ENCODE measurements at places on chromosomes 16 and 17.

GRCh38 chr17:27970587-27970986 is 71.9 kb upstream of the NLK start:
- no peak for DNase-seq

- no peak for DNase-seq
Measured at GRCh38 chr17:8801135-8801840, 2.1 kb upstream of the MFSD6L start.

DNA sequence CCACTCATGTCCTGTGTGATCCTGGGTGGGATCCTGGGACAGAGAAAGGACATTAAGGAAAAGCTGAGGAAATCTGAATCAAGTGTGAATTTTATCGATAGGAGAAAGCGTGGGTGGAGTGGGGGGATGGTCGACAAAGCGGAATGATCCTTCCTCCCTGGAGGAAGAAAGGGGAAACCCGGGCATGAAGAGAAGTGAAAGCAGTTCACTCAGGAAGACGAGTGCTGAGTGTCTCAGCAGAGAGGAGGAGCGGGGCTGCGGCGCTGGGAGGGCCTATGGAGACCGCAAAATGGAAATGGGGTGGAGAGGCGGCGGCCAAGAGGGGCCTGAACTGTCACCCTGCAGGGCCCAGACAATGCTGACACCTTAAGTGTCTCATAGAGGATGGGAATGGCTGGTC is 8.7 kb downstream of the ZDHHC7 start:
- DNase-seq: no peak

GRCh38 chr17:64950871-64951270 is 31.6 kb upstream of the LRRC37A3 start:
- DNase-seq: no peak

GRCh38 chr16:73049091-73049490 is 1.2 kb upstream of the ZFHX3 start:
- no peak for DNase-seq

DNA sequence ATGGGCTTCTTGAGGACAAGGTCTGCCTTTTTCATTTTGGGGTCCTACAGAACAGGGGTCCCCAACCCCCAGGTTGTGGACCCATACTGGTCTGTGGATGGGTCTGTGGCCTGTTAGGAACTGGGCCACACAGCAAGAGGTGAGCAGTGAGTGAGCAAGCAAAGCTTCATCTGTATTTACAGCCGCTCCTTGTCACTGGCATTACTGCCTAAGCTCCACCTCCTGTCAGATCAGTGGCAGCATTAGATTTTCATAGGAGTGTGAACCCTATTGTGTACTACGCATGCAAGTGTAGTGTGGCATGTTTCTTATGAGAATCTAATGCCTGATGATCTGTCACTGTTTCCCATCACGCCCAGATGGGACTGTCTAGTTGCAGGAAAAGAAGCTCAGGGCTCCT is 33.9 kb downstream of the ERN1 start:
- no peak for DNase-seq

DNA sequence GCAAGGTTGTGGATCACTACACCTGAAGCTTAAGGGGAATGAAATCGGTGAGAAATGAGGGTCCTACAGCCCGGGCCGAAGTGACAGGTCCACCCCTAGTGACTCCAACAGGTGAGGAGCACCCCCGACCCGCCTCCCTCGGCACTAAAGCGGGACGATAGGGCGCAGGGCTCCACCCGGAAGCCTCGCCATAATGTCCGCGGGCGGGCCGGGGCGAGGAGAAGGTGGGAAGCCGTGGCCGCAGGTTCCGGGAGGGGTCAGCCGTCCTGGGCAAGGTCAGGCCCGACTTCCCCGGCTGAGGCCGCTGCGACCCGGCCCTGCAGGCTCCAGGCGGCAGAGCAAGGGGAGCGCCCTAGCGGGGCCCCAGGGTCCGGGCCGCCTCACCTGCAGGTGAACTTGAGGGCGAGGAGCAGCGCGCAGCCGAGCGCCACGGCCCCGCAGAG is 543 bp downstream of the TXNDC11 start:
- DNase-seq: no peak

GRCh38 chr17:43758086-43758485 is 505 bp downstream of the SOST start:
- DNase-seq: no peak

- no peak for DNase-seq
Measured at GRCh38 chr16:340370-341091, 12.0 kb downstream of the AXIN1 start.

DNA sequence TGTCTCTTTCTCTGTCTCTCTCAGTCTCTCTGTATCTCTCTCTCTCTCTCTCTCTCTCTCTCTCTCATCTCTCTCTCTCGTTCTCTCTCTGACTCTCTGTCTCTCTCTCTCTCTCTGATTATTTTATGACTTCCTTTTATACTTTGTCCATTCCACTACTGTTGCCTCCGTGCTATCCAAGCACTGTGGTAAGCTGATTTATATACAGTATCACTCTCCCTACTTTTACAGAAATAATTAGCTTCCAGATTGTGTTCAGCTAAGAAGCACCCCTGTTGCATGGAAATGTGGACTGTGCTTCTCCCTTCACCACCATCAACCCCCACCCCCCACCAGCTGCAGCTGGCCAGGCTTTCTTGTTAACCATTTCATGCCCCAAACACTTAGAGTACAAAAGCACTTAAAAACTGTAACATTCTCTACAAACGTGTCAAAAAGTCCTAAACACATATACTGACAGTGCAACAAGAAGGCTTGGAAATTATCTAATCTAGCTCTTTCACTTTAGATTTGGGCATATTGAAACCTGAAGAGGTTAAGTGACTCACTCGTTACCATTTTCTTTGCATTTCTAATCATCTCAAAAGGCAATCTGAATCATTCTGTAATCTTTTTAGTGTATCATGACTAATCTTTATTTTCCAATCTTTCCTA is 11.6 kb upstream of the TMEM100 start:
- no peak for DNase-seq

DNA sequence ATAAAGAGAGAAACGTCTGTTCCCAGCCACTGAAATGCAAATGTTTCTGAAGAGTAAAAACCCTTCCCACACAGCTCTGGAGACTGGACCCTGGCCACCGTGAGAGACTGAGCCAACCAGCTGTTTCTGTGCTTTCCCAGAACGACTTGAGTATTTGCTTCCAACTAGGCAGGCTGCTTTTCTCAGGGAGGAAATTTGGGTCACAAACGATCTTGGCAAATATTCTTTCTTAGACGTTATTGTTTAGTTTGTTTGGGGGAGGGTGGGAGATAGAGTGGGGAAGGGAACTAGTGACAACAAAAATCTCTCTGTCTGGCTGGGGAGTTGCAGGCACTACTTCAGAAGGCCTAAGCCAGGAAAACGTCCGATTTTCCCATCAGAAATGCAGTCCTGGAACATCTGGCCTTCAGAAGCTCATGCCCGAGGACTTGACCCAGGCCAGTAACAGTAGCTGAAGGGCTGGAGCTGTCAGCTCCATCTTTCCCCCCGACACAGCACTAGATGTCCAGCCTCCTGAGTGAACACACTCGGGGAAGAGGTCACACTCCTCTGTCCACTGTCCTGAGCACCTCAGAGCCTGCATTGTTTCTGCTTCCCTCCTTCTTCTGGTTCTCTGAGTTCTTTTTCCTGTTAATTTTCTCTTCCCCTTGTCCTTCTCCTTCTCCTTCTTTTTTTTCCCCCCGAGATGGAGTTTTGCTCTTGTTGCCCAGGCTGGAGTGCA is 4.0 kb downstream of the CCDC92B start:
- DNase-seq: no peak

DNA sequence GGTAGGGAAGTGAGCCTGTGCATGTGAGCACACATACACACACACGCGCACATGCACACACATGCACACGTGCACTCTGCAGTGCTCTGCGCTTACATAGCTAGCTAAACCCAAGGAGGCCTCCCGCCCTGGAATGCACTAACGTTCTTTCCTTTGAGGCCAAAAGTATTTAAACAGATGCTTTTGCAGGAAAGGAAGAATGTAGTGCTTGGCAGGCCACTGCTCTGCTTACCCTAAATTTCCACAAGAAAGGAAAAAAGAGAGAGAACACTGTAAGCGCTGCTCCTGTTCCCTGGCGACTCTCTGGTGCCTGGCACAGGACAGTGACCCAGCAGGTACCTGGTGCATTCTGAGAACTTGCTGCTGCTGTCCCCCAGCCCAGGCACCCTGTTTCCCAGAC is 31.3 kb upstream of the MRPS23 start:
- no peak for DNase-seq

DNA sequence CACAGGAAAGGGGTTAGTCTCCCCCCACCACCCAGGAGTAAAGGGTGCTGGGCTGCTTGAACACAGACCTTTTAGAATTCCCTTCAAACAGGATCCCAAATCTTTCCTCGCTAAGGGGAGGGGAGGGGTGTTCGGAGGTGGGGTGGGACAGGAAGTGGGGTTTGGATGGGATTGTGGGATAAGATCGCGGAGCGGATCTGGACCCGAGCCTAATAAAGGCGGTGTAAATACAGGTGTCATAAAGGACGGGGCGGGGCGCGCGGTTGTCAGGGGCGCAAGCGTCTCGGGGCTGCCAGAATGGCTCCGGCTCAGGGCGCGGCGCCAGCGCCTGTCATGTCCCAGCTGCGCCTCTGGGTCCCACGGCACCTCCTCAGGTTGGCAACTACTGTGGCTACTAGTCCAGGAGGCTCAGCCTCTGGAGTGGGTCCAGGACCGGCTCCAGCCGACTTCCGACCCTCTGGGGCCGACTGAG is 59.8 kb upstream of the FBXO47 start:
- DNase-seq: no peak

GRCh38 chr17:55760643-55761355 is 9.9 kb downstream of the PCTP start:
- DNase-seq: no peak

GRCh38 chr17:68533887-68534694 is 21.9 kb downstream of the PRKAR1A start:
- no peak for DNase-seq

- DNase-seq: no peak
Measured at GRCh38 chr16:31243734-31244670, 15.8 kb upstream of the ITGAM start.

GRCh38 chr17:10992106-10992880 is 154.4 kb upstream of the PIRT start:
- no peak for DNase-seq

DNA sequence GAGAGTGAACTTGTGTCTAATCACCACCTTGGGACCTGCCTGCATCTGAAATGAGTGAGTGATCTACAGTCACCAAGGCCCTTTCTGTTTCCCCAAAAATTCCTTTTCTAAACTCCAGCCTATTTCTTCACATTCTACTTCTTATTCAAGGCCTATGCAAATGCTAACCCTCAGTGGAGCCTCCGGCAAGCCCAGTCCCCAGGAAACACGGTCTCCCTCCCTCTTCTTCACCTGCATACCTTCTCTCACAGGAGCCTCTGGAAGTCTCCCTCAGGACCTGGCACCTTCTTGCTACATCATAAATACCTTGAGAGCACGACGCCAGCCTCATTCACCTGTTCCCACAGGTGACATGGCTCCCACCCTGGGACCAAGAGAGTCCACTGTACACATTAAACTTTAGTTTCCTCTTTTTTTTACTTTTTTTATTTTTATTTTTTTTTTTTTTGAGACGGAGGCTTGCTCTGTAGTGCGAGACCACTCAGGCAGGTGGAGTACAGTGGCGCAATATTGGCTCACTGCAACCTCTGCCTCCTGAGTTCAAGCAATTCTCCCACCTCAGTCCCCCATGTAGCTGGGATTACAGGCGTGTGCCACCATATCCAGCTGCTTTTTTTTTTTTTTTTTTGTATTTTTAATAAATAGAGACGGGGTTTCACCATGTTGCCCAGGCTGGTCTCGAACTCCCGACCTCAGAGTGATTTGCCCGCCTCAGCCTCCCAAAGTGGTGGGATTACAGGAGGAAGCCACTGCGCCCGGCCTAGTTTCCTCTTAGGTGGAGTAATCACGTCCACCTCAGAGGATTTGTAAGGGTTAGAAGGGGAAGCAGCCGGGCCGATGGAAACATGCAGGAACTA is 97.3 kb downstream of the ANKRD11 start:
- DNase-seq: no peak

DNA sequence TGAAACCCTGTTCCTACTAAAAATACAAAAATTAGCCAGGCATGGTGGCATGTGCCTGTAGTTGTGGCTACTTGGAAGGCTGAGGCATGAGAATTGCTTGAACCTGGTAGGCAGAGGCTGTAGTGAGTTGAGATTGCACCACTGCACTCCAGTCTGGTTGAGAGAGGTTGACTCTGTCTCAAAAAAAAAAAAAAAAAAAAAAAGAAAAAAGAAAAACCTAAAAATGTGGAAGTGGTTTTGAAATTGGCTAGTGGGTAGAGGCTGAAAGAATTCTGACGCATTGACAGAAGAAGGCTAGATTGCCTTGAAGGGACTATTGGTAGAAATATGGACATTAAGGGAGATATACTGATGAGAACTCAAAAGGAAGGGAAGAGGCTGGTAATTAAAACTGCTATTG is 33.6 kb upstream of the CPPED1 start:
- DNase-seq: no peak

- no peak for DNase-seq
Measured at GRCh38 chr17:54903375-54903774, 2.7 kb downstream of the TOM1L1 start.

GRCh38 chr17:40561871-40562611 is 3.2 kb downstream of the CCR7 start:
- no peak for DNase-seq

GRCh38 chr17:935485-935884 is 44.1 kb downstream of the NXN start:
- DNase-seq: no peak

- DNase-seq: no peak
Measured at GRCh38 chr16:3035289-3035971, 1.3 kb downstream of the BICDL2 start.

DNA sequence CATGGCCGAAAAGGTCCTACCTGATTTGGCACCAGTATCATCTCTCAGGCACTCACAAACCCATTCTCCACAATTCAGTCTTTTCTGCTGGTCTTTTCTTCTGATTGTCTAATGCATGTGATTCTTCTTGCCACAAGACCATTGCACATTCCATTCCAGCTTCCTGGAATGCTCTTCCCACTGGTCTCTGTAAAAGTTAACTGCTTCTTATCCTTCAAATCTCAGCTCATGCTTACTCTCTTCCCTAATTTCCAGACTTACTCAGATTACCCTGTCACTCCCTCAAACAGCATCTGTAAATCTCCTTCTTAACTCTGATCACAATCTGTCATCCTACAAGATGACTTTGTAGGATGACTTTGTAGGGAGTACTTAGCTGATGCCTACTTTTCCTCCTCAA is 320.2 kb downstream of the MAP2K6 start:
- DNase-seq: no peak

GRCh38 chr17:55038291-55038690 is 69.7 kb downstream of the STXBP4 start:
- DNase-seq: no peak
